Natural killer cell (primary cell): ENCODE measurements at places on chromosomes 6 and 20. TPM values are rescaled to one million over a fixed set of nuclear protein-coding genes. Genes with fewer than 3 reads are reported as not detected.

DNA sequence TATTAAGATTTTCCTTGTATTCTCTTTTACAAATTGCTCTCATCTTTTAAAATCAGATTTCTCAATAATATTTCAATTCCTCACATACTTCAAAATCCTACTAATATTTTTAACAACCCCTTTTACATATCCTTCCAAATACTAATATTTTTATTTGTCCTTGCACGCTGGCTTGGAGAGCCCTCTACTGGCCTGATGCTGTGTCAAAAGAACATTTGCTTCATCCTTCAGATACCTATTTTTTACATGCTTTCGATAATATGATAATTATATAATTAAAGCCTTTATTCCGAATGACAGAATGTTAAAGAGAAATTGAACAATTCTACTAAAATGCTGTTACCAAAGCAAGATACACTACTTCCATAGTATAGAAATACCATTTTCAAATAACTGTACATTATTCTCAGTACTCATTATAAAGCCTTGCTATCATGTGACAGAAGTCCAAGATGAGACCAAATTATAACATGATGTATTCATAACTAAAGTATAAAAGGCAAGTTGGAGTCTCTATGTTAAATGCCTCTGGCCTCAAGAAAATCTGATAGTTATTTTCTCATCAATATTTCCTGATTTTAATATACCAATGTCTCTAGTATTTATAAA lies 39.0 kb upstream of the PLN start:
- no peak for DNase-seq
- H3K4me3 ChIP-seq: no peak overlapping the region
- no peaks in the 10 kb centered on the region for H3K27me3 ChIP-seq
- peaks cover 2% of the 10 kb centered on the region for H3K36me3 ChIP-seq
- H3K27ac ChIP-seq: no peak overlapping the region
- H3K4me1 ChIP-seq: no peaks in the 10 kb centered on the region

DNA sequence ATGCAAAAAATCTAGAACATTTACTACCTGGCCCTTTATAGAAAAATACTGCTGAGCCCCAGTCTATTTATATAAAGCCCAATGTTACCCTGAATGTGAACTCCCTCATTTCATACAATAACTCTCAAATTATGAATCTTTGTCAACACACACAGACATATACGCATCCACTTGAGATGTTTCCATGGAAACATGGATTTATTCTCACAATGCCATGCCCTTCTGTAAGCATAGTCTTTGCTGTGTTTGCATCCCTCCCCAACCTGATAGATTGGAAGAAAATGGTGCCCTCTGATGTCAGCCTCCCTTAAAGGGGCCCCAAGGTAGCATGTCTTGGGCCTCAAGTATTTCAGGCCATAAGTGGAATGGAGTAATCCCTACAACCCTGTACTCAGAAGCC lies 573.1 kb downstream of the KIF16B start:
- DNase-seq: no peak
- no peak overlapping the region for H3K4me3 ChIP-seq
- H3K36me3 ChIP-seq: no peaks in the 10 kb centered on the region

DNA sequence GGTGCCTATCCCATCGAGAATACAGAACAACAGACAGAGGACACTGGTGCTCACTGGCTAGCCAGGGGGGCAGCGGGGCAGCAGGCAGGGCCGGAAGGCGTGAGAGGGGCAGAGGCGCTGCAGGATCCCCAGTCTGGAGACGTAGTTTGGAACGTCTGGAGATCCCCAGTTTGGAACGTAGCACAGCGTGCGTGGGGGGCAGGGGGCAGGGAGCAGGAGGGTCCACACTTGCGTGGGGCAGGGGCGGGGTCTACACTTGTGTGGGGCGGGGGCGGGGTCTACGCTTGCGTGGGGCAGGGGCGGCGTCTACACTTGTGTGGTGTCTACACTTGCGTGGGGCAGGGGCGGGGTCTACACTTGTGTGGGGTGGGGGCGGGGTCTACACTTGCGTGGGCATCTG lies 107.2 kb downstream of the DACT2 start:
- DNase-seq: no peak
- no peak overlapping the region for H3K27ac ChIP-seq

- H3K27ac ChIP-seq: no peak overlapping the region
- H3K27me3 ChIP-seq: no peaks in the 10 kb centered on the region
- H3K4me3 ChIP-seq: no peak overlapping the region
Measured at GRCh38 chr6:118725944-118726343, 74.6 kb upstream of the CEP85L start.

The C6orf141 gene
- not detected for total RNA-seq

- no peaks in the 10 kb centered on the region for H3K4me1 ChIP-seq
- H3K27ac ChIP-seq: no peak overlapping the region
- DNase-seq: no peak
- H3K27me3 ChIP-seq: no peaks in the 10 kb centered on the region
- no peak overlapping the region for H3K4me3 ChIP-seq
Measured at GRCh38 chr6:5054245-5054873, 30.8 kb upstream of the PPP1R3G start.
